NCI-H2029 (cell line): ENCODE measurements at places on chromosomes 13 and 19.

GRCh38 chr13:35856084-35856483 is 275.1 kb downstream of the DCLK1 start:
- no peak for DNase-seq

DNA sequence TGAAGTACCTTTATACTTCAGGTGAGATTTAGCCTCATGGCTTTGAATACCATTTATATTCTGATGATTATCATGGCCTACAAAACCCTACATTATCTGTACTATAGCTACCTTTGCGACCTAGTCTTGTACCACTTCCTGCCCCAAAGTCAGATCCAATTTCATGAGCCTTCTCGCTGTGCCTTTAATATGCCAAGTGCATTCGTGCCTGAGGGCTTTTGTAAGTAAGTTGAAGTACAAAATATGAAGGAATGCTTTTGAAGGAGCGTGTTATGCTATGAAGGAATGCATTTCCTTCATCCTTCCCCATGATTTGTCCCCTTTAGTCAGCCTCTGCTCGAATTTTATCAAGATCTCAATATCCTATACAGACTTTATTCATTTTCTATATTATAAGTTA is 9.2 kb upstream of the RASL11A start:
- no peak for DNase-seq

- no peak for DNase-seq
Measured at GRCh38 chr13:85303630-85304029, 495.6 kb downstream of the SLITRK6 start.

- no peak for DNase-seq
Measured at GRCh38 chr13:27830010-27830409, 37.7 kb downstream of the GSX1 start.
